ENCODE measurements at places on chromosomes 16 and 17. TPM values are rescaled to one million over a fixed set of nuclear protein-coding genes. Genes with fewer than 3 reads are reported as not detected.
A peak's percentile ranks its signal among the peaks of the same experiment; 100 is the strongest.

DNAAF1 gene
- polyA plus RNA-seq = 14.6 TPM

CBFA2T3 gene
- 33.3 TPM for polyA plus RNA-seq

GRCh38 chr16:23523321-23523720 is 13.0 kb upstream of the GGA2 start:
- no peak overlapping the region for H3K4me3 ChIP-seq
- no peaks in the 10 kb centered on the region for H3K27me3 ChIP-seq

GRCh38 chr17:18139949-18140348 is 31.4 kb downstream of the MYO15A start:
- no peak for DNase-seq
- no peaks in the 10 kb centered on the region for H3K27me3 ChIP-seq
- H3K4me1 ChIP-seq = no peaks in the 10 kb centered on the region
- H3K27ac ChIP-seq = no peak overlapping the region
- H3K36me3 ChIP-seq = no peaks in the 10 kb centered on the region
- no peak overlapping the region for H3K4me3 ChIP-seq

DNA sequence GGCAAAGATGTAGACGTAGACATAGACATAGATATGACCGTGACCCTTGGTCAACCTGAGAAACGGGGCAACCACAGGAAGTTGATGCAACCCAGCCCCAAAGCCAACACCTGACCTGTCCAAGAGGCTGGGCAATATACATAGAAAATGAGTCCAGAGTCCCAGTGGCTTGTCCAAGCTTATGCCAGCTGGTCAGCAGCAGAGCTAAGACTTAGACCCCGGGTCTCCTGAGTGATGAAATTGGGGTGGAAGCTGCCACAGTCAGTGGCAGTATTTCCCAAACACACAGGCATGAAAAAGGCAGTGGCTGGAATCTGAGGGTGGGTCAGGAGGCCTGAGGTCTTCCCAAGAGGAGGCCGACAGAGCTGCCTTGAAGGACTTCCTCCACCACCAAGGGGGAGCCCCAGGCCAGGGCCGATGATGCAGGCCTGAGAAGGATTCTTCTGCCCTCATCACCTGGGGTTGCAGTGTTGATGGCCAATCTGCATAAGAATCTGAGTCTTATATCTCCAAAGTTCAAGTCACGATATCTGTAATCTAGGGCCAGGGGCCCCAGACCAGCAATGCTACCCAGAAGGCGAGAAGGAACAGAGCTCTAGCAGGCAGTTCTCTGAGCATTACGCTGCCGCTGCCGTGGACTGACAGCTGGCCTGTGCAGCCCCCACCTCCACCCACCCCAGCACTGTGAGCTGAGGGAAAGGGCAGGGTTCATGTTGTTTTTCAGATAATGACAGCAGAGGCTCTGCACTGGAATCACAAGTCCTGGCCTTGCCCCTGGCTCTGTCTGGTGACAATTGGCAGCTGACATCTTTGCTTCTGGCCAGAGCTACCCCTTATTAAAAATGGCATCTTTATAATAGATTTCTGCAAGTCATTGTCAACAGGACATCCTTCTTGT is 72.7 kb downstream of the GNAO1 start:
- H3K36me3 ChIP-seq = no peaks in the 10 kb centered on the region
- H3K27me3 ChIP-seq = no peaks in the 10 kb centered on the region
- no peak overlapping the region for H3K27ac ChIP-seq
- no peak overlapping the region for H3K4me3 ChIP-seq
- H3K4me1 ChIP-seq = no peaks in the 10 kb centered on the region

- peaks cover 17% of the 10 kb centered on the region for H3K36me3 ChIP-seq
- no peak overlapping the region for H3K4me3 ChIP-seq
- no peak overlapping the region for H3K27ac ChIP-seq
- no peak for DNase-seq
- H3K4me1 ChIP-seq = no peaks in the 10 kb centered on the region
Measured at GRCh38 chr17:44733753-44734152, 25.0 kb upstream of the ADAM11 start.

DNA sequence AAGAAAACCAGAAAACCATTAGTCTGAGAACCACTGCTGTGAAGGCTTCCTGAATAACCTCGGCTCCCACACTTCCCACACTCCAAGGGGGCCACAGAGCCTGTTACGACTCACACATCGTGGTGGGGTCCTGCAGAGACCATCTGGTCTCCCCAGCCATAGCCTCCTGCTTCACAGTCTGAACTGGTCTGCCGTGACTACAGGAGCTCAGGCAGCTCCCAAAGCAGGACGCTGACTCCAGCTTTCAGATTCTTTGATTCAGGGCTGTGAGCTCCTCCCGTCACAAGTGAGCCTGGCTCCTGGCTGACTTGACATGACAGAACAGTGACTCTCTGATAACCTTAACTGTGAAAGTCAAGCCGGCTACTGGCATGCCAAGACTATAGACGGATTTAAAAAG is 37.8 kb downstream of the CYB5D2 start:
- no peaks in the 10 kb centered on the region for H3K27me3 ChIP-seq
- H3K27ac ChIP-seq = no peak overlapping the region

DNA sequence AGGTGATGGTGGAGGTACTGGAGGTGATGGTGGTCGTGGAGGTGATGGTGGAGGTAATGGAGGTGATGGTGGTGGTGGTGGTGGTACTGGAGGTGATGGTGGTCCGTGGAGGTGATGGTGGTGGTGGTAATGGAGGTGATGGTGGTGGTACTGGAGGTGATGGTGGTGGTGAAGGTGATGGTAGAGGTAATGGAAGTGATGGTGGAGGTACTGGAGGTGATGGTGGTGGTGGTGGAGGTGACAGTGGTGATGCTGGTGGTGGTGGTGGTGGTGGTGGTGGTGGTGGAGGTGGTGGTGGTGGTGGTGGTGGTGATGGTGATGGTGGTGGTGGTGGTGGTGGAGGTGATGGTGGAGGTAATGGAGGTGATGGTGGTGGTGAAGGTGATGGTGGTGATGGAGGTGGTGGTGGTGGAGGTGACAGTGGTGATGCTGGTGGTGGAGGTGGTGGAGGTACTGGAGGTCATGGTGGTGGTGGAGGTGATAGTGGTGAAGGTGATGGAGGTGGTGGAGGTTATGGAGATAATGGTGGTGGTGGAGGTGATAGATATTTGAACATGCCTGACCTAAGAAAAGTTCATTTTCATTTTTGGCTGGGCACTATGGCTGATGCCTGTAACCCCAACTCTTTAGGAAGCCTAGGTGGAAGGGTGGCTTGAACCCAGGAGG is 55.0 kb downstream of the RNF213 start:
- H3K36me3 ChIP-seq = peaks cover 86% of the 10 kb centered on the region
- no peaks in the 10 kb centered on the region for H3K27me3 ChIP-seq
- no peaks in the 10 kb centered on the region for H3K4me1 ChIP-seq
- no peak overlapping the region for H3K4me3 ChIP-seq

DNA sequence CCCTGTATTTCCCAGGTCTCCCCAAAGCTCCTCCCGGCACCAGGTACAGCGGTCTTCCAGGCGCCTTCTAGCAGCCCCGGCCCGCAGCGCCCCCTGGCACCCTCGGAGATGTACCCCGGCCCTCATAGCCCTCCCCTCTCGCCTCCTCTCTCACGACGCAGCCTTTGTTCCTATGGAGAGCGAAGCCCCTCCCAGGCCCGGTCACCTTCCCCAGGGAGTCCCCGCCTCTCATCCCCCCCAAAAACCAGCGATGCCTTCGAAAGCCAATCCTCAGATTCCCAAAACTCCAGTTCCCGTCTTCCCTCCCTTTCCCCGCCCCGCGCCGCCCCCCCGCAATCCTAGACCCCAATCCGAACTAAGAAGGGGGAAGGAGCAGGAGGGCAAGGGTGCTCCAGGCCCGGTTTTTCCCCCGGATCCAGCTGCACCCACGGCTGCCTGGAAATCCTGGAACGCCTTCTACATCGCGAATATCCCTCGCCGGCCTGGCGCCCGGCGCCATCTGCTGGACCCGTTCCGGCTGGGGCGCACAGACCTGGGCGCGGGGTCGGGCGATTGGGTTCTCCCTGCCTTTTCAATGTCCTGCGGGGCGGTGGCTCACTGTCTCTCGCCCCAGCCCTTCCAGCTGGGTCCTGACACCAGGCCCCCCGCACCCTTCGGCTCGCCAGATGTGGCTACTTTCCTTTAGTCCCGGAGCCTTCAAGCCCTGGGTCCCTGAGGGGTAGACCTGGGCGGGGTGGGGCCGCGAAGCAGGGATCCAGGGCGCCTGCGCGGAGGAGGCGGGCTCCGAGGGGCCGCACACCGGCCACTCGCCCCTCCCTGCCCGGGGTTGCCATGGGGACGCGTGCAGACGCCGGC is at the start of gene DNAH2:
Gene DNAH2, plus strand, starts transcription at position 844 of the 855 bp plus-strand sequence. CDS start 1,991 bp downstream, outside the sequence.
- H3K4me3 ChIP-seq = no peak within 1 kb of the TSS
- H3K4me1 ChIP-seq = peaks cover 16% of the 10 kb centered on the region
- DNase-seq = peak; percentile 23
- H3K27ac ChIP-seq = no peak within 1 kb of the TSS
- H3K27me3 ChIP-seq = peaks cover 19% of the 10 kb centered on the region
- no peaks in the 10 kb centered on the region for H3K36me3 ChIP-seq

DNA sequence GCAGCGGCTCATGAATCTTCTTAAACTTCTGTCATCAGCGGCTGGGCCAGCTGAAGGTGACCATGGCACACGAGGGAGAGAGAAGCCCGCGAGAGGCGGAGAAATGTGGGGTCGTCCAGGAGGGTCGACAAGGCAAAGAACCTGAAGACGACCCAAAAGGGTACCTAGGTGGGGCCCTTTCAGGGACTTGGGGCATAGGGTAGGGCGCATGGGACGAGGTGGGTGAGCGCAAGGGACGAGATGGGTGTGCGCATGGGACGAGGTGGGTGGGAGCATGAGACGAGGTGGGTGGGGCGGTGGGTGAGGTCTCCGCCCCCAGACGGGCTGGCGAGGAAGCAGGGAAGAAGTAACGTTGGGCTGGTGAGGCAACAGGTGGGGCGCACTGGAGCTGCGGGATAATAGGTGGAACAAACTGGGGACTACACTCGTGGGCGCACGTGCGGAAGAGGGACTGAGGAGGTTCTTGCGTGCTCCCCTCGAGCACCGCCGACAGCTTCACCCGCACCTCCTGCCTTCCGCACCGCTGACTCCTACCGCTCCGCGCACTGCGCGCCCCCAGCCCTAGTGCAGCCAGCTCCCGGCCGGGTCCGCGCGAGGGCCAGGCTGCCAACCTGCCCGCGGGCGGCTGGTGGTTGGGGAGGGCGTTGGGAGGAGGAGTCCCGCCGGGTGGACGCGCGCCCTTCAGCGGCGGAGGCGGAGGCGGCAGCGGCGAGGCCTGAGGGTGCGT is 23.2 kb upstream of the CRYM start:
- no peaks in the 10 kb centered on the region for H3K36me3 ChIP-seq
- peak; percentile 17 for DNase-seq
- peaks cover 21% of the 10 kb centered on the region for H3K4me1 ChIP-seq
- no peaks in the 10 kb centered on the region for H3K27me3 ChIP-seq
- H3K27ac ChIP-seq = peak overlapping the region; percentile 26

- H3K4me3 ChIP-seq = peak overlapping the region; percentile 88
- H3K27me3 ChIP-seq = no peaks in the 10 kb centered on the region
- H3K27ac ChIP-seq = peak overlapping the region; percentile 96
- no peaks in the 10 kb centered on the region for H3K36me3 ChIP-seq
- H3K4me1 ChIP-seq = peaks cover 16% of the 10 kb centered on the region
Measured at GRCh38 chr17:2511138-2511461, 588 bp downstream of the METTL16 start.

DNA sequence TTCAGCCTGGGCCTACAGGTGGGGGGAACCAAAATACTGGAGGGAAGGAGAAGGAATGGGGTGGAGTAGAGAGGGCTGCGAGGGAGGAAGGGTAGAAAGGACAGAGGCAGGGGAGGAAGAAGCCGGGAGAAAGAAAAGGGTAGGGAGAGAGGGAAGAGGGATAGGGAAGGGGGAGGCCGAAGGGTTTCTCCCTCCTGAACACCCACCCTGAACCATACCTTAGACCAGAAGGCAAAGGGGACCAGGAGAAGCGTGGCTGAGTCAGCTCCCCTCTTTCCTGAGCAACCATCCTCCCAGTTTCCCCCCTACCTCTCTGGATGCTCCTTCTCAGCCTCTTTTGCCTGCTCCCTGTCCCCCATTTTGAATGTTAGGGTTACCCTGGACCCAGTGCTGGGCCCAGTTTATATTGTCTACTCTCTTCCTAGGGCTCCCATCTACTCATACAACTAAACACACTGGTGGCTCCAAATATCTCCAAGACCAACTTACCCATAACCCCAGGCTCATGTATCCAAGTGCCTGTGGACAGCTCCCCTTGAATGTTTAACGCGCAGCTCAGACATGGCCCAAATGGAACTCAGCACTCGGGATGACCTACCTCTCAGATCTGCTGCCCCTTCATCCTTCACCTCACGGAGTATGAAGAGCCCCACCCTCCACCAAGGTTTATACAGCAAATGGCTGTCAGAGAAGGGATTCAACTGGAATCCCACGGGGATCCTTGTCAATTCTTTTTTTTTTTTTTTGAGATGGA is 7.8 kb downstream of the TSPOAP1 start:
- H3K27ac ChIP-seq = no peak overlapping the region
- DNase-seq = no peak
- H3K36me3 ChIP-seq = no peaks in the 10 kb centered on the region

DNA sequence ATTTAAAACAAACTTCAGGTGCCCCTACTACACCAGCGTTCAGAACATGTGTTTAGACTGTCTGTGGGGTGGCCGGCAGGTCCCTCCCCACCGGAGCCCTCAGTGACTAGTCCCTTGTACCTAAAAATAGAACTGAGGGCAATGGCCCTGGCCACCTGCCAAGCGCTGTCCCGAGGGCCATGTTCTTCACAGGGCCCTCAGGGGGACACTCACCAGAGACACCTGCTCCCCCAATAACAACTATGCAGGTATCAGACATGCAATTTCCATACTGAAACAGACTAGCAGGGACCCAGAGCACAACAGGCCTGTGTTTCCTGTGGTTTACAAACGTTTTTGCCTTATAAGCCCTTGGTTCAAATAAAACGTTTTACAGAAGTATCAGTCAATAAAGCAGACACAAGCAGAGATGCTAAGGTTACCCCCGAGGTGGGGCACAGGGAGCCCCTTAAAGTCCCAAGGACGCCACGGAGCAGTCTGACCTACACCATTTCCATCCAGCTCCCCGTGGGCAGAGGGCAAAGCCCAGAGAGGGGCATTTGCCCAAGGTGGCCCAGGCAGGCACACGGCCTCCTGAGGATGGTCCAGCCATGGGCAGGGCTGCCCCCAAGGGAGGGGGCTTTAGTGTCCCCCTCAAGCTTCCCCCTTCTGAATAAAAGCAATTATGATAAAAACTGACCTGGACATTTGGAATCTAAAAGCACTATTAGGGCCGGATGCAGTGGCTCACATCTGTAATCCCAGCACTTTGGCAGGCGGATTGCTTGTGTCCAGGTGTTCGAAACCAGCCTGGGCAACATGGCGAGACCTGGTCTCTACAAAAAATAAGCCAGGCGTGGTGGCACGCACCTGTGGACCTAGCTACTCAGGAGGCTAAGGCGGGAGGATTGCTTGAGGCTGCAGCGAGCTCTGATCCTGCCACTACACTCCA is 896 bp upstream of the MYLK3 start:
- DNase-seq = no peak
- no peaks in the 10 kb centered on the region for H3K27me3 ChIP-seq
- no peak overlapping the region for H3K27ac ChIP-seq
- H3K4me3 ChIP-seq = no peak overlapping the region
- no peaks in the 10 kb centered on the region for H3K36me3 ChIP-seq

Measured in CD14-positive monocyte (primary cell).